Left colon (tissue), 2 donors: ENCODE measurements at places on chromosomes 11 and 22. TPM values are rescaled to one million over a fixed set of nuclear protein-coding genes. Genes with fewer than 3 reads are reported as not detected.

The KRTAP5-1 gene
- total RNA-seq: not detected

DNA sequence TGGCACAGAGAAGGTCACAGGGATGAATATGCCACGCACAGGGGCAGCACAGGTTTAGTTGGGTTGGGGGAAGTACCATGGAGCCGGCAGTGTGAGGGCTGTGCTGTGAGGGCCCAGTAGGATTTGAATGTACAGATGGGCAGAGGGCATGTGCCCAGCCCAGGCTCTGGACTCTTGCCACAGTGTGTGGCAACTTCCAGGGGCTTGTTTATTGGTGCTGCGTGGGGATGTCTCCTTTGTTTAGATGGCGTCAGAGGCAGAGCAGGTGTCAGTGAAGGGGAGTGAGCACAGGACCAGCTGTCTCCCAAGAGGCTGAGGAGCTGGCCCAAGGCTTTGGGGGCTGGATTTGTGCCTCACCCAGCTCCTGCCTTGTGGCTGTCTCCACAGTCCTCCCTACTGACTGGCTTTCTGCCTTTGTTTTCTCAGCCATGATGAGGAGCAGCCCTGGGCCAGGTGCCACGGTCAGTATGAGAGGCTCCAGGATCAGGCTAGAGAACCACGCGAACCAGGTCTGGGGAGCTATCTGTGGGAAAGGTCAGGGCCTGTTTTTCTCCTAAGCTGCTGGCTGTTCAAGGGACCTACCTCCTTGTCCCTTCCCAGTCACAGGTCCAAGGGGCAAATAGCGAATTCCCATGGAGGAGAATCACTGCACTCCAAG, 21.9 kb downstream of the SUN2 start:
- peak; percentile 72 for DNase-seq

DNA sequence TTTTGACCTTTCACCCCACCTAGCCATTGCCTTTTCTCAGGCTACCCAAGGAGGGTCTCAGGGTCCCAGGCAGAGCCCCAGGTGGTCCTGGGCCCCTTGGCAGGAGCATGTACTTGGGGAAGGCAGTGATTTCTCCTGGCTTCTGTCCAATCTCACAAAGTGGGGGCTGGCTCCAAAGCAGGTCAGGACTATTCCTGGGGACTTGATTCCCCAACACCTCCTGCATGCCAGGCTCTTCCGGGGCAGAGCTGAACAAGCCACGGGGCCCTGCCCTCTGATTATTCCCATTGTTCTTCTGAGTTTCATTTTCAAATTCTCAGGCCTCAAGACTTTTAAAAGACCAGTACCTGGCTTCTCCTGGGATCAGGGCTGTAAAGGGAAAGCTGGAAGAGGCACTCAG, 1.5 kb upstream of the TCF20 start:
- no peak for DNase-seq

The FOXR1 gene
- total RNA-seq: not detected

The RBX1 gene
- 34.8 TPM for total RNA-seq

DNA sequence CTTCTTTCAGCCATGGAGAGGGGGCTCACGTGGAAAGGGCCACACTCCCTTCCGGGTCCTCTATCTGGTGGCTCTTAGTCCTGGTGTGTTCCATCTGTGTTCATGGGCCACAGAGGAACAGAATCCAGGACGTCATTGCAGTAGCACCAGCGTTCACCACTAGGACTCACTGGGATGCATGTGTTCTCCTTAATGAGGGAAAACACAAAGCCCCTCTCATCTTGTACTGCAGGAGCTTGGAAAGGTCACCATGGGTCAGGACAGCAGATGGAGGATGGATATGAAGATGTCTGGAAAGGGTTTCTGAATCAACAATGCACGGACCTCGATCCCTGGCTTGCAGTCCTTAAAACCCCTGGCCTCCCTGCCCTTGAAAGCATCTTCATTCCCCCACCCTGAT, 113.8 kb upstream of the THY1 start:
- DNase-seq: no peak

The DPP3 gene
- total RNA-seq: 75.0 TPM

GRCh38 chr11:18772211-18772610, 19.4 kb downstream of the PTPN5 start:
- no peak for DNase-seq

DNA sequence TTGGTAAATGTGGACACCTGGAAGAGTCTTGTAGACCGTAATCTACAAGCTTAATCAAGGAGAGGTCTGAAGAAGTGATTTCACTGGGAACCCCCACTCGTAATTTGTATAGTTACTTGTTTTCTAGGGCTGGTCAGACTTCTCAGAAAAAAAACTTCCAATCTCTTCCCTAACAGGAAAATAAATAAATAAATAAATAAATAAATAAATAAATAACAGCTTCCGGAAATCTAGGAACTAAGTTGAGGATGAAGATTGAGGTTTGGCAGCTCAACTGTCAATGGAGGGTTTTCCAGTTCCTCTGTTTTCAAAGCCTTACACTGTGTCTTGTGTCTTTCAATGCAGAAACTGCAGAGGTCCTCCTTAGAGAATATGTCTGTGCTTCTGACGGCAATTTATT, 17.7 kb upstream of the TYR start:
- DNase-seq: no peak

- DNase-seq: no peak
These were observed 10.2 kb upstream of the RBM4B start for GRCh38 chr11:66687831-66688281.

DNA sequence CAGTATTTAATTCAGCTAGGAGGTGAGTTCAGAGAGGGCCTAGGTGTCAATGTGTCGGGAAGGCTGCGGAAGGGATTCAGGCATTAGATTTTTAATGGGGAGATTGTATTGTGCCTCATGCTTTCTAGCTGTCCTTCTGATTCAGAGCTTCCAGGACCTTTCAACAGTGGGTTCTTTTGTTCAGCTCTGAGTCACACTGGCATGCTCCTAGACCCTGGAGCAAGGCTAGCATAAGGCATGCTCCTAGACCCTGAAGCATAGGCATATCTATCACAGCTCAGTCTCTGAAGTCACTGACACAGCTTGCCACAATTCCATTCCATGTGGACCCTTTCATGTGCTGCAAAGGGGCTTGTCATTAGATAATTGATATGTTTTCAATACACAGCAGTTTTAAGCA, 396.9 kb downstream of the RAB38 start:
- DNase-seq: no peak
